ENCODE measurements at places on chromosomes 16 and 17. TPM values are rescaled to one million over a fixed set of nuclear protein-coding genes. Genes with fewer than 3 reads are reported as not detected.

The KRTAP2-4 gene
- not detected for total RNA-seq

The USB1 gene
- total RNA-seq = 14.1 TPM

DNA sequence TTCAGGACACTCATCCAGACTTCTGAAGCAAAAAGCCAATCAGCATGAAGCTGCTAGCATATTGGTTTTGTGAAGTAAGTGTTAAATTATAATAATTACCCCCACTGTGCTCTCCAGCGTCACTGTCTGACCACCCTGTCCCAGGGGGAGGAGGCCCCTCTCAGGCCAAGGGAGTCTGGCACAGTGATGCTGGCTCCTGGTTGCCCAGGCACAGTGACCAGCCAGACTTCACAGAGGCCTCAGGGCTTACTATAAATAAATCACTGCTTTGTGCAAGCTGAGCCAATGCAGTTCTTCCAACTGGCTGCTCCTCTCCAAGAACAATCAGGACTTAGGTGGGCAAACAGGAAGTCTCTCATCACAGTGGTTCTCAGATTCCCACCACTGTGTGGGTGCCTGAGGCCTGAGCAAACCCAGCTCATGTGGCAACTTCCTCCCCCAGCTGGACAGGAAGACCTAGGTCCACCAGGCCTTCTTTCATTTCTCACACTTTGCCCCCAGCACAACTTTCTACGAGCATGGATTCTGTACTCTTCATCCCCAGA lies 1.7 kb upstream of the DBNDD1 start:
- peaks cover 3% of the 10 kb centered on the region for H3K4me1 ChIP-seq
- no peaks in the 10 kb centered on the region for H3K27me3 ChIP-seq
- no peak overlapping the region for H3K4me3 ChIP-seq
- H3K36me3 ChIP-seq = no peaks in the 10 kb centered on the region
- no peak overlapping the region for H3K27ac ChIP-seq
- DNase-seq = no peak

The NAA60 gene
- total RNA-seq = 9.2 TPM

The CYLD gene
- total RNA-seq = 47.3 TPM

DNA sequence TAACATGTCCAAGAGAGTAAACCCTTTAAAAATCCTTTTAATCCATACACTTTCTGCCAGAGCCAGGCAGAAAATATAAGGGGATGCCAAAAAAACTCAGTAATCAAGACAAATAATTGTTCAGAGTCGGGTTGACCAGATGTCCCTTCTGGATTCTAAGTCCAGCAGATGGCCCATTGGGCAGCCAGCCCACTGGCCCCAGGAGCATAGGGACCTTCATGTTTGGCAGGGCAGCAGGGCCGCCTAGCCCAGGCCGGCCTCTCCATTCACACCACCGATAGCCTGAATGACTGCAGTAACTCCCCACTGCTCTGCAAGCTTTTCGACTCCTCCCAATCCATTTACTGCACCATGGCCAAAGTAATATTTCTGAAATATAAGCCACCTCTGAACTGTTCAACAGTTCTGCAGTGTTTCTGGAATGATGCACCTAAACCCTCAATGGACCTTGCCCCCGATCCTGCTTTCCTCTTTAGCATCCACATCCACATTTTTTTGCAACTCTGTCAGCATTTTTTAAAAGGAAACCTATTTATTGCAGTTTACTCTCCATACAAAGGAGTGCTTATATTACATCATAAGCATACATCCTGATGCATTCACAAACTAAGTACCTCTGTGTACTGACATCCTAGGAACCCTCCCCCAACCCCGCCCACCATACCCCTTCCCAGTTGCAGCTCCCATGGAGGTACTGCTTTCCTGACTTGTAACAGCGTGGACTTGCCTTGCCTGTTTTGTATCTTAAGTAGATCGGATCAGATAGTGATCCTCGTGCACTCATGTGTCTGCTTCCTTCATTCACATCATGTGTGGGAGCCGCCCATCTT lies 46.4 kb downstream of the LDHD start:
- no peaks in the 10 kb centered on the region for H3K27me3 ChIP-seq
- H3K36me3 ChIP-seq = no peaks in the 10 kb centered on the region
- peaks cover 2% of the 10 kb centered on the region for H3K4me1 ChIP-seq
- peak; percentile 47 for DNase-seq
- H3K4me3 ChIP-seq = no peak overlapping the region

GRCh38 chr17:35732806-35733136 lies 1.3 kb downstream of the RASL10B start:
- H3K4me3 ChIP-seq = peak overlapping the region; percentile 69
- H3K27ac ChIP-seq = no peak overlapping the region
- DNase-seq = no peak
- peaks cover 4% of the 10 kb centered on the region for H3K27me3 ChIP-seq

The MT3 gene
- not detected for total RNA-seq

GRCh38 chr17:28532050-28532960 lies 20.1 kb downstream of the UNC119 start:
- DNase-seq = no peak
- H3K36me3 ChIP-seq = no peaks in the 10 kb centered on the region
- H3K27me3 ChIP-seq = peaks cover 15% of the 10 kb centered on the region
- no peak overlapping the region for H3K27ac ChIP-seq
- no peaks in the 10 kb centered on the region for H3K4me1 ChIP-seq

GRCh38 chr17:64115822-64116534 lies 14.0 kb downstream of the ERN1 start:
- H3K27me3 ChIP-seq = no peaks in the 10 kb centered on the region
- peak; percentile 89 for DNase-seq
- H3K4me1 ChIP-seq = peaks cover 8% of the 10 kb centered on the region
- H3K36me3 ChIP-seq = no peaks in the 10 kb centered on the region
- no peak overlapping the region for H3K4me3 ChIP-seq
- H3K27ac ChIP-seq = no peak overlapping the region

DNA sequence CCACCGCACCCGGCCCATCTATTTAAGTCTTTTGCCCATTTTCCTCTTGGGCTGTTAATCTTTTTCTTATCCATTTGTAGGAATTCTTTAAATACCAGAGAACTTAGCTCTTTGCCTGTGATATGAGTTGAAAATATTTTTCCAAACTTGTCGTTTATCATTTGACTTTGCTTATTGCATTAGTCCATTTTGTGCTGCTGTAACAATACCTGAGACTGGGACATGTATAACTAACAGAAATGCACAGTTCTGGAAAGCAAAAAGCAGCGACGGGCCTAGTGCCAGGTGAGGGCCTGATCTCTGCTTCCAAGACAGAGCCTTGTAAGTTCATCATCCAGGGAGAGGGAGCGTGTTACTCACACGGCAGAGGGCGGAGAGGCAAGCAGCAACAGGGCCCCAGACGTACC lies 25.6 kb upstream of the BHLHA9 start:
- no peaks in the 10 kb centered on the region for H3K27me3 ChIP-seq
- no peak overlapping the region for H3K4me3 ChIP-seq
- peak; percentile 71 for DNase-seq
- no peaks in the 10 kb centered on the region for H3K4me1 ChIP-seq
- no peak overlapping the region for H3K27ac ChIP-seq

DNA sequence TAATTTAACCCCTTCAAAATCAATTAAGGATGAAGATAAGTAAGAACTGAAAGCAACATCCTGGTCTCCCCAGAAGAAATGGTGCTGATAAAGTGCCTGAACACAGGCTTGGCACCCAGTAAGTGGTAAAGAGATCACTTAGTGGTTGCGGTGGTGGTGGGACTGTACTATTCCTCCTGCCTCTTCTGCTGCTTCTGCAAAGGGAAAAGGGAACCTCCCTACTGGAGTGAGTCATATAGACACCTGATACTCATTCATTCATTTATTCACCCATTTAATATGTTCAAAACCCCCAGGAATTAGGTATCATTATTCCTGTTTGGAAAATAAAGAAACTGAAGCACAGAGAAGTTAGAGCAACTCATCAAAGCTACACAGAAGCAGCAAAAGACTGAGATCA lies 60.6 kb downstream of the CDYL2 start:
- H3K4me1 ChIP-seq = no peaks in the 10 kb centered on the region
- no peaks in the 10 kb centered on the region for H3K36me3 ChIP-seq

The FBXL16 gene
- not detected for total RNA-seq

GRCh38 chr17:58360296-58361063 lies 8.5 kb upstream of the SUPT4H1 start:
- H3K4me3 ChIP-seq = no peak overlapping the region
- H3K27me3 ChIP-seq = peaks cover 2% of the 10 kb centered on the region
- H3K36me3 ChIP-seq = no peaks in the 10 kb centered on the region
- DNase-seq = no peak
- H3K27ac ChIP-seq = no peak overlapping the region

DNA sequence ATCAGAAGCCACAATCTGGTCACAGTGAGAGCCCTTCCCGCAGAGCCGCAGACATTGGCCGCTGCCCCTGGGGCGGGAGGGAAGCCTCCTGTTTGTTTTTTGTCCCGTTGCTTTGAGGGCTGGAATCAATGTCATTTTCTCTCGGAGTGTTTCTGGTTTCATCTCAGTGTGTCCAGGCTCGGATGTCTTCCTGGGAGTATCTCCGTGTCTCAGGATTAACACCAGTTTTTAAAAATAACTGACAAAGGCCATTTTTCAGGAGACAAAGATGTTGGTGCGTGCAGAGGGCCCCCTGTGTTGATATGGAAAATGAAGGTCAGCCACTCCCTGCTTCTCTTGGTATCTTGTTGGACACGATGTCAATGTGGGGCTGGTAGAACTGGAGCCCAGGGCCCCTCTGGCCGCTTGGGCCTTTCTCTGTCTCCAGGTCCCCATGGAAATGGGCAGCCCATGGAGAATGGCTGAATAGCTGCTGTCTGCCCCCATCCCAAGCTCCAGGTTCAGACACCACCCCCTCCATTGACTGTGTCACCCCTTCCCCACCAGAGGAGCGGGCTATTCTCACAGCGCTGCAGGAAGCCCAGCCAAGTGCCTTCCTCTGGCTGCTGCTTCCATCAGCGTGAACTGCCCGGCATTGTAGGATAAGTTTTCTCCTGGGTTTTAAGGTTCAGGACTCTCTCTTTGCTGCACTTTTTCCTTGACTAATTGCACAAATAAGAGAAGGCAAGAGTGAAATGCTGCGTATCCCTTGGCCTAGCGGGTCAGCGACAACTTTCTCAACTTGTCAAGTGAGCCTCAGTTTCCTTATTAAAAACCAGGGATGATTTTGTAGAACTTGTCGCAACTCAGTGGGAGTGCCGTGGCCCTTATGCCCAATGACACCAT lies 72.2 kb upstream of the METTL9 start:
- no peaks in the 10 kb centered on the region for H3K4me1 ChIP-seq
- no peak for DNase-seq
- H3K27me3 ChIP-seq = peaks cover 5% of the 10 kb centered on the region
- H3K4me3 ChIP-seq = no peak overlapping the region
- H3K27ac ChIP-seq = no peak overlapping the region
- no peaks in the 10 kb centered on the region for H3K36me3 ChIP-seq

DNA sequence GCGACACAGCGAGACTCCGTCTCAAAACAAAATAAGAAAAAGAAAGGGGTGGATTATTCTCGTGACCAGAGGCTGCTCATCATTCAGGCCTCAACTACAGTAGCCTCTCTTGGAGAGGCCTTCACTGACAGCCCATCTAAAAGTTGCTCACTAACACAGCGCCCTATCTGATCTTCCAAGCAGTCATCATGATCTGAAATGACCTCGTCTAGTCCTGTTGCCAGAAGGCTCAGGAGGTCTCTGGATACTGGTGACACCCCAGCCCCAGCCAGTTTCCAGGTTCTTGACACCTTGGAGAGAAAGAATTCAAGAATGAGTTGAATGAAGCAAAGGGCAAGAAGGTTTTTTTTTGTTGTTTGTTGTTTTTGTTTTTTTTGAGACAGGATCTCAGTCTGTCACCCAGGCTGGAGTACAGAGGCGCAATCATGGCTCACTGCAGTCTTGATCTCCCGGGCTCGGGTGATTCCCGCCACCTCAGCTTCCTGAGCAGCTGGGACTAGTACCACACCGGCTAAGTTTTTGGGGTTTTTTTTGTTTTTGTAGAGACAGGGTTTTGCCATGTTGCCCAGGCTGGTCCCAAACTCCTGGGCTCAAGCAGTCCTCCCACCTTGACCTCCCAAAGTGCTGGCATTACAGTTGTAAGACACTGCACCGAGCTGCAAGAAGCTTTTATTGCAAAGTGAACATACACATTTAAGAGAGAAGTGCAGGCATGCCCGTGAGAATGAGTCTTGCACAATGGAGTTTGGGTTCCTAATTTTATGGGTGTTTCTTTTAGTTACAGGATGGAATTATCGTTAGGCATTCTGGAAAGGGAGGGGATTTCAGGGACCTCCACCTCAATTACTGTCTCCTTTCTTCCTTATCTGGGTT lies 2.7 kb upstream of the ZC3H7A start:
- peaks cover 6% of the 10 kb centered on the region for H3K4me1 ChIP-seq
- no peak overlapping the region for H3K27ac ChIP-seq
- H3K36me3 ChIP-seq = no peaks in the 10 kb centered on the region
- DNase-seq = no peak
